ENCODE measurements at places on chromosomes 2 and 18.

DNA sequence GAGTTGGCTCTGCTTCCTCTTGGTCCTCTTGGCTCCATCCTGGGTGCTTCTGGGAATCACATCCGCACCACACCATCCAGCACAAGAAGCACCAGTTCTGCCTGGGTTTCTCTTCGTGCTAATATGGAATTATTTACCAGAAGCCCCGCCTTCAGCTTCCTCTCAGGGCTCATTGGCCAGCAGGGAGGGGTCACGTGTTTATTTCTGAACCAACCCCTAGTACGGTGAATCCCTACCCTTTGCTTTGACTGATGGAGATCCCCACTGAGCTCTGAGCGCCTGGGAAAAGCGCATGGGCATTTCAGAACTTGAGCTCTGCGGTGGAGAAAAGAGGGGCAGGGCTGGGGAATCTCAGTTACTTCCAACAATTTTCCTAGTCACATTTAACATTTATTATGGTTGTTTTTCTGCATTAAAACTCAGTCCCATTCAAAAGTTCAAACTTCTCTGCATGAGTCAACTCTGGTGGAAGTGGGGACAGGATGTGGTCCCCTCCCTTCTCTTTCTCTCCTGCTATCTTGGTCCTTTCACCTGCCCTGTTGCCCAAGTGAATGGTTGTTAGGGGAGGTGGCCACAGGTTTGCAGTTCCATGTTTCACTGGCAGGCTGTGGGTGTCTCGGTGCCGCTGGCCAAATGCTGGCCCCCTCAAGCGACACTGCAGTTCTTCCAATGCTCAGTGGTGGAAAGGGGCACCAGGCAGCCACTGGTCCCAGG is 76.4 kb upstream of the TTC39C start:
- no peak for DNase-seq

DNA sequence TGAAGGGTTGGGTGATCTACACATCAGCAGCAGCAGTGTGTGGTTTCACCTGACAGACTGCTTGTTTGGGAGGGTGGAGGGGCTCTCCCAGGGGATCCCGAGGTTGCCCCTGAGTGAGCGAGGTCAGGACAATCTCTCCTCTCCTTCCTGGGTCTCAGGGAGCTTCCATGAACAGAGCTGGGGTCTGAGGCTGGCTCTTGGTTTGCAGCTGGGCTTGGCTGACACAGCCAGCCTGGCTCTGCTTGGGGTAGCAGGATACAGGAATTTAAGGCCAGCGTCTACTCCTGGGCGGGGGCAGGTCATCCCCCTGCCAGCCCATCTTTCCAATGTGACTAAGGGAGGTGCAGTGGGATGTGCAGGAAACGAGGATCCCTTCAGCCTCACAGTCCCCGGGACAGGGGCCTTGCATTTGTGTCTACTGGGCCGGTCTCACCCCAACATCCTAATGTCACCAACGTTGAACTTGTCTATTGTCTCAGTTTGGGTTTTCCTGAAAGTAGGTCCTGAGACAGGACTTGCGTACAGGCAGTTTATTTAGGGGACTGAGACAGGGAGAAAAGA is 262.6 kb upstream of the HDAC4 start:
- DNase-seq, result no peak

- DNase-seq, result no peak
Measured at GRCh38 chr2:16479721-16480120, 185.9 kb downstream of the CYRIA start.

GRCh38 chr2:241901500-241902351 is 32.2 kb downstream of the RTP5 start:
- DNase-seq, result peak; percentile 11

- DNase-seq, result peak; percentile 79
Measured at GRCh38 chr2:8543383-8544170, 138.3 kb upstream of the ID2 start.

GRCh38 chr2:15092691-15093090 is 460.2 kb downstream of the LRATD1 start:
- no peak for DNase-seq

DNA sequence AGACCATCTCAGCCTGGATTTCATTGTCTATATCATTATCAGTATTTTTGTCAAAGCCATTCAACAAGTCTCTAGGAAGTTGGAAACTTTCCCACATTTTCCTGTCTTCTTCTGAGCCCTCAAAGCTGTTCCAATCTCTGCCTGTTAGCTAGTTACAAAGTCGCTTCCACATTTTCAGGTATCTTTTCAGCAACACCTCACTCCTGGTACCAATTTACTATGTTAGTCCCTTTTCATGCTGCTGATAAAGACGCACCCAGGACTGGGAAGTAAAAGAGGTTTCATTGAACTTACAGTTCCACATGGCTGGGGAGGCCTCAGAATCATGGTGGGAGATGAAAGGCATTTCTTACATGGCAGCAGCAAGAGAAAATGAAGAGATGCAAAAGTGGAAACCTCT is 9.3 kb upstream of the FIGLA start:
- no peak for DNase-seq

- DNase-seq, result no peak
Measured at GRCh38 chr18:37497853-37498518, 67.6 kb downstream of the CELF4 start.

DNA sequence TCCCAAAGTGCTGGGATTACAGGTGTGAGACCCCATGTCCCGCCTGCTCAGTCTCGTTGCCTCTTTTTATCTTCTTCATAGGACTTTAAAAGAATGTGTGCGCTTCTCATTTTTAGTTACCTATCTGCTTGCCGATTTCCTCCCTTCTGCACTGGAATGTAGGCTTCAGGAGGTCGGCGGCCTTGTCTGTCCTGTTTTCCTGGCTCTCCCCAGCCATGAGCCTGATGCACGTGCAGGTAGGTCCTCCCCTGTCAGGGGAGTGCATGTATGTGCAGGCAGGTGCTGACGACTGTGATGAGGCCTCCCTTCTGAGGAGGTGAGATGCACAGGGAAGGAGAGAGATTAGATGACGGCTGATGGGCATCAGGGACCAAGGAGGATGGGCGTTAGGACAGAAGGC is 13.6 kb upstream of the ATP6V1C2 start:
- no peak for DNase-seq
